ENCODE measurements at places on chromosomes 3 and 15.

DNA sequence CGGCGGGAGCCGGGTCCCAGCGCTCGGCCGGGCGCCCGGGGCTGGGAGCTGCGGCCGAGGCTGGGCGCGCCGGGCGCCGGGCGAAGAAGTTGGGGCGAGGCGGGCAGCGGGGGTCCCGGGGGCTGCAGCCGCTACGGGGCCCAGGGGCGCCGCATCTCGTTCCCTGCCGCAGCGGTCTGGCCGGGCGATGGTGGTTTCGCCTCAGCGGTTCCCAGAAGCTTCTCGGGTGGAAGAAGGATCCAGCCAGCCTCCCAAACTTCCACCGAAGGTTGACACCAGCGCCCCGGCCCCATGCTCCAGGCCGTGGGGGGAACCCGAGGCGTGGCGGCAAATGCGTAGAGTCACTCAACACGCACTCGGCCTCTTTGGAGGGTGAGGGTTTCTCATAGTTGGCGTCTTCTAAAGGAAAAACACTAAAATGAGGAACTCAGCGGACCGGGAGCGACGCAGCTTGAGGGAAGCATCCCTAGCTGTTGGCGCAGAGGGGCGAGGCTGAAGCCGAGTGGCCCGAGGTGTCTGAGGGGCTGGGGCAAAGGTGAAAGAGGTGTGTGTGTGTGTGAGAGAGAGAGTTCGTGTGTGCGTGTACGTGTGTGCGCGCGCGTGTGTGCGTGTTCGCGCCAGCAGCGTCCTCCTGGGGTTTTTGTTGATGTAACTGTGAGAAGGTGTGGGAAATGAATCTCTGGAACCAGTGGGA, 940 bp downstream of the BOC start:
- DNase-seq: no peak

GRCh38 chr3:154850921-154851320, 229.2 kb upstream of the MME start:
- DNase-seq: no peak

- DNase-seq: no peak
Observed at GRCh38 chr3:112672716-112673541, 32.0 kb upstream of the CCDC80 start.

GRCh38 chr3:155753038-155753639, 8.3 kb upstream of the PLCH1 start:
- no peak for DNase-seq
